CMK (cell line): ENCODE measurements at places on chromosomes 2 and 18.
A peak's percentile ranks its signal among the peaks of the same experiment; 100 is the strongest.

GRCh38 chr2:65331336-65332025, 100.9 kb downstream of the SPRED2 start:
- no peak for DNase-seq

GRCh38 chr2:70902579-70902978, 33.1 kb upstream of the ATP6V1B1 start:
- DNase-seq, result no peak

- no peak for DNase-seq
Measured at GRCh38 chr2:238974501-238975166, 126.7 kb downstream of the TWIST2 start.

GRCh38 chr2:100977511-100977910, 24.6 kb upstream of the RPL31 start:
- DNase-seq, result no peak

GRCh38 chr2:29618024-29618423, 303.4 kb downstream of the ALK start:
- DNase-seq, result no peak

DNA sequence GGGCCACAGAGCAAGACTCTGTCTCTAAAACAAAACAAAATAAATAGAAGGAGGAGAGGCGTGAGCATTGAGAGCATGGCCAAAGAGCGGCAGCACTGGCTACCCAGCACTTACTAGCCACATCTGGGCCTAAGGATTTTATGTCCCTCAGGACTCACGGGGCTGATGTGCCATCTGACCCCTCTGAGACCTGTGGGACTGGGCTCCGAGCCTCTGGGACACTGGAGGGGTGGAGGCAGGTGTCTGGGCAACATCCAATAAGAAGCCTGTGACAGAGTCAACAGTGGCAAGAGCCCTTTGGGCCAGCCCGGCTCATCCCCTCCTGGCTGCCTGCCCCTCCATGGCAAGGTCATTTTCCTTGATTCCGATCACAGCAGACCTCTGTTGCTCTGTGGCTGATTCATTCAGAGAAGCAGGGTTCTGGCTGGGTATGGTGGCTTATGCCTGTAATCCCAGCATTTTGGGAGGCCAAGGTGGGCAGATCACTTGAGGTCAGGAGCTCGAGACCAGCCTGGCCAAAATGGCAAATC, 60.7 kb downstream of the RRM2 start:
- DNase-seq, result no peak

GRCh38 chr2:158809816-158810215, 14.7 kb downstream of the DAPL1 start:
- no peak for DNase-seq

DNA sequence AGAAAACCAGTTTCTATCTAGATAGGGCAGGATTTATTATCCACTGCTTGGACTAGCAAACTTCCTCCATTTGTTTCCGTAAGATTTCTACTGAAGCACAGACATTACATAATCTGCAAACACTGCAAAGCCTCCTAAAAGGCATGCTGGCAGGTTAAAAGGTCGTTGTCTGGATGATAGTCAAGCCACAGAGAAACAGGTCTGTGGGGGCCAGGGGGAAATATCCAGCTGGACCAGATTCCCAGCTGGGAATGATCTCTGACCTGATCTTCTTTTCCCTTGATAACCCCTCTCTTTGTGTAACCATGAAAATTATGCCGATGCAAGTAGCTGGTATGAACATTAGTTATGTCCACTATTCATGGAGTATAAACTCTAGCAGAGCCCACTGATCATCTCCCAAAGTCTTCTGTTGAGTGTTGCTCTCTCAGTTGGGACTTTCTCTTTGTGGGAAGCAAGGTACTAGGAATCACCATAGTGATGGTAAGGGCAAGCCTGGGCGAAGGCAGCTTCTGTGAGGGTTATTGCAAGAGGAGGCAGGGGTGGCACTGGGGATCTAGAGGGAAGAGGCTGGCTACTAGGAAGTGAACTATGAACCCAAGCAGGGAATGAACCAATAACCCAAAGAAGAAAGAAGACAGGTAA, 61.3 kb downstream of the GDF7 start:
- no peak for DNase-seq

GRCh38 chr18:78957140-78957539, 22.5 kb upstream of the SALL3 start:
- no peak for DNase-seq

- DNase-seq, result no peak
Measured at GRCh38 chr2:27954221-27954673, 63.7 kb downstream of the BABAM2 start.

DNA sequence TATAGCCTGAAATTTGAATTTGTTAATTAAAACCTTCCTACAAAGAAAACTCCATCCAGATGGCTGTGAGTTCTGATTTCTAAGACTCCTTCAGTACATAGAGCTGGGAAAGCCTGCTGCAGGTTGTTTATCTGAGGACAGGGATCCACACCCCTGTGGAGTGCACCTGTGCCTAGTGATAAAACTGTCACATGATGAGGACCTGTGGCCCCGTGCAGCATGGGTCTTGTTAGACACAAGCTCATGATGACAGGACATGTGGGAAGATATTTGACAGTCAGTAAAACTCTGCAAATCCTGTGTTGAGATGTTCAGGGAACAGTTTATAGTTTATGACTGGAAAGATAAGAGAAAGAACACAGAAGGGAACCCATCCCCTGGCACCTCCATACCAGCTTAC, 133.2 kb upstream of the TMEM18 start:
- DNase-seq, result no peak

DNA sequence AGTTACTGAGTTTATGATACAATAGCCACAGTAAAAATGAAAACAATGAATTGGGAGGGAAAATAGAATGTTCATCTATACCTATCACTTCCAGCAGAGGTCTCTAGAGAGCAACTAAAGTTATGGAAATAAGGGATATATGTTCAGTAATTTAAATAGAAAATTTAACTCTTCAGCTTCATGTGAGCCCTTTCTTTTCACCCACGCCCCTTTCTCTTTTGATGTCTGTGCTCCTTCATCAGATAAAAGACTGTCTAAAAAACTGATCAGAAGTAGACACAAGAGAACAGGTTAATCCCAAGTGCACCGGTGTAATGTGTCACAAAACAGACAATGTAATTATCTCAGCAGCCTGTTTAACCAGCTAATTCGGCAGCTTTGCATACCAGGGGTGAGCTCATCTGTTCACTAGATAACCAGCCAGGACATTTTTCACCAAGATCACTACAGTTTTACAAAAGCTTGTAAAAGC, 238.5 kb upstream of the ERBB4 start:
- DNase-seq, result no peak

DNA sequence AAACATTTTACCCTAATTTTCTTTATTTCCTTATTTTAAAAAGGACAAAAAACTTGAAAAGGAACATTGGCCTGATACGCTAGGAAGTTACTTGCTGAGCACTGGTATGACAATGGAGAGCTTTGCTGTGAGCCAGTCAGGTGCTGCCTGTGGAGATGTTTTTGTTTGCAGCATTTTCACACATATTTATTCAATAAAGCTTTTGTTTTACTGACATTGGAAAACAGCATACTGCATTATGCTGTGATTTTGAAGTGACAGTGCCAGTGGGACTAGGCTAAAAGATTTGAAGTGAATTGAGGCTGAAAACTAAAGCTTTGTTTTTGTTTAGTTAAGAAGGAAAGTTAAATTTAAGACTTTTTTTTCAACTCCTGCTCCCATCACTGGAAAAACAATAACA, 470.7 kb upstream of the ZEB2 start:
- DNase-seq, result no peak

GRCh38 chr18:45874491-45875184, 49.2 kb downstream of the SIGLEC15 start:
- no peak for DNase-seq

GRCh38 chr2:196160101-196160500, 11.3 kb downstream of the STK17B start:
- peak; percentile 78 for DNase-seq

- no peak for DNase-seq
Measured at GRCh38 chr2:100043891-100044255, 98.5 kb downstream of the AFF3 start.

DNA sequence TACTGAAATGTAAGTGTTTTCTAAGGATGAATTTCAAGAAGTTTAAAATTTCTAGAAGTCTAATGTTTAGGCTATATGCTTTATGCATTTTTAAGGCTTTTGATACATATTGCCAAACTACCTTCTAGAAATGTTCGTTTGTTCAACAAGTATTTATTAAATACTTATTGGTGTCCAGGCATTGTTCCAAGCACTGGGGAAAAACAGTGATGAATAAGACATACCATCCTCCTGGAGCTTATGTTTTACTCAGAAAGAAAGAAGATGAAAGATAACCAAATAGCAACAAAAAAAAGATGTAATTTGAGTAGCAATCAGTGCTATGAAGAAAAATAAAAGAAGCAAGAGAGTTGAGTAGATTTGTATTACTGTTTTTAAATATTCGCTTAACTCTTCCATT, 692.9 kb downstream of the SLC4A3 start:
- DNase-seq, result no peak

GRCh38 chr2:197952540-197953202, 148.3 kb downstream of the PLCL1 start:
- DNase-seq, result no peak

DNA sequence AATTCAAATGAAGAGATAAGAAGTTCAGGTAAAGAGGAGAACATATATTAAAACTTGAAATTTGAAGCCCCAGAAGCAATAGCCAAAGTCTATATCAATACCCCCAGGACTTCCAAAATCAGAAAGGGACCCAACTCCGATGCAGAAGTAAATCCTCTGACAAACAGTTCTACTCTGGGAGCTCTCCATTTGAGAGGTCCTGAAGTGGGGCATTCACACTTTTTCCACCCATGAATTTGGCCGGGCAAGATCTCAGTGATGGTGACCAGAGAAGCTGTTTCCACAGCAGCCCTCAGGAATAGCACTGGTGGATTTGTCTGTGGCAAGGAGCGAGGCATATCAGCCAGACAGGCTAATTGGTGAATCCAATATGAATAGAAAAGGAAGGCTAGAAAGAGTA, 313.6 kb upstream of the MC4R start:
- no peak for DNase-seq

DNA sequence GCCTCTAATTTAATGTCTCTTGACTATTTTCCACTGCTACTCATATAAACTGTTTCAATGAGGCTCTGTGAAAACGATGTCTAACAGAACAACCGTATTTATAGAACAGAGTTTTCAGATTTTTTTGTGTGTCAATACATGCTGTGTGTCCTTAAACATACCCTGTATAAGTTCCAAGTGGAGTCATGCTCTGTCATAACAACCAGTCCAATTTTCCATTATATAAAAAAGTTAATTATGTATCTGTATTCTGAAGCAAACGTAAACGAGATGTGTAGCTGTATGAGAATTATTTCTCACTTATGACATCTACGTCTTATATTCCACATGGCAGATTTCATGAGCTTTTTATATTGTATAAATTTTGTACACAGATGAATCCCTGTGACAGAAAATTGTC, 13.9 kb upstream of the GULP1 start:
- DNase-seq, result no peak

DNA sequence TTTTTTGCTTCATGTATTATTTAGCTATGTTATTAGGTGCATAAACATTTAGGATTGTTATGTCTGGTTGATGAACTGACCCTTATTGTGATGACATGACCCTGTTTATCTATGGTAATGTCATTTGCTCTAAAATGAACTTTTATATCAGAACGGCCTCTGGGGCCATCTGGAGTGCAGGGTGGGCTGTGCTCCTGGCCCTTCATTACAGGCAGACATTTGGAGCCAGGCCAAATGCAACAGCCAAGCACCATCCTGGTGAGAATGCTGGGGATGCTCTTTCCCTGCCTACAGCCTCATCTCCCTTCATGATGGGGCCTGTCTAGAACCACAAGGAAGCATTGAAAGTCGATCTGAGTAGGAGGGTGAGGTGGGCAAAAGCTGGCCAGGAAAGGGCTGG, 38.0 kb downstream of the HJURP start:
- no peak for DNase-seq

DNA sequence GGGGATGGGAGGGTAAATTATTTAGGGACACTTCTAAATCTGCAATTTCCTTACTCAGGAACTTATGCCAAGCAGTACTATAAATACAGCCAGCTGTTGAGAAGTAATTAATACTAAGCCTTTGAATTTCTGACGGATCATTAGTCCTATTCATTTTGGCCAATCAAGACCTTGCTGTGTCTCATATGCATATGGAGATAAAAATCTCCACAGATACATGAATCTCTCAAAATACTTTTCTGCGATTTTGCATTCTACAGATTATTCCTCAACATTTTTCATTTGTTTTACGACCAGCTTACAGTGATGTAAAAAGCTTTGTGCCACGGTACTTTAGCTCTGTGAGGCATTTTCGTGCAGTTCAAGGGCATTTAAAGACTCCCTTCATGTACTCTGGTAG, 16.7 kb downstream of the LANCL1 start:
- no peak for DNase-seq

- DNase-seq, result no peak
Measured at GRCh38 chr2:218029366-218030360, 26.9 kb upstream of the TNS1 start.

- DNase-seq, result no peak
Measured at GRCh38 chr2:204032301-204032700, 95.7 kb downstream of the ICOS start.

GRCh38 chr18:30404422-30404821, 638.1 kb downstream of the DSC3 start:
- no peak for DNase-seq

DNA sequence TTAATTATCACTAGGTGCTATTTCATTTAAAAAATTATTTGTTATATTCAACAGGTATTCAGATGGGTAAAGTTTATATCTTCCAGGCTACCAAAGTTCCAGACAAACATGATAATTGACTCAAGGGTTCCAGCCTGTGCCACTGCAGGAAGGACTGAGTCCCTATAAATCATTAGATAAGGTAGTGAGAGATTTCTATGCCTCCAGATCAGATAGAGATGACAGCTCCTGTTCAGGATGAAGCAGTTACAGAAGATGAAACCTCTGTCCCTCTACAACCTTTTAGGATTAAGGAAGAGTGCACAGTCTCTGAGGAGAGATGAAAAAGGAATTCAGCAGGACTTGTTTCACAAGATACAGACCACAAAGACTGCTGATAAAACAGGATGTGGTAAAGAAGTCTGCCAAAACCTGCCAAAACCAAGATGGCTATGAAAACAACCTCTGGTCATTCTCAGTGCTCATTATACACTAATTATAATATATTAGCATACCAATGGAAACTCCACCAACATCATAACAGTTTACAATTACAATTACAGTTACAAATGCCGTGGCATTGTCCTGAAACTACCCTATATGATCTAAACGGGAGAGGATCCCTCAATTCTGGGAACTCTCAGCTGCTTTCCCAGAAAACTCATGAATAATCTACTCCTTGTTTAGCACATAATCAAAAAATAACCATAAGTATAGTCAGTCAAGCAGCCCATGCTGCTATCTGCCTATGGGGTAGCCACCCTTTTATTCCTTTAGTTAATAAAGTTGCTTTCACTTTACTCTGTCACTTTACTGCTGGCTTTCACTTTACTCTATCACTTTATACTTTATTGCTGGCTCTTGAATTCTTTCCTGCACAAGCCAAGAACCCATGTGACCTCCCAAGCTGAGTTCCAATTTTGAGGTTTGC, 288.5 kb downstream of the PDE11A start:
- DNase-seq, result no peak

- no peak for DNase-seq
Measured at GRCh38 chr2:220144411-220144810, 517.0 kb downstream of the SLC4A3 start.

- no peak for DNase-seq
Measured at GRCh38 chr2:164032995-164033394, 297.2 kb upstream of the FIGN start.

GRCh38 chr2:225994748-225995405, 595.4 kb downstream of the NYAP2 start:
- DNase-seq, result no peak
